ENCODE measurements at places on chromosomes 2 and 18. TPM values are rescaled to one million over a fixed set of nuclear protein-coding genes. Genes with fewer than 3 reads are reported as not detected.

Gene ACKR3
- total RNA-seq: 2.0 TPM

Gene CACNB4
- 4.8 TPM for total RNA-seq

Gene TUBA3E
- total RNA-seq: not detected

GRCh38 chr18:78165525-78165924 is 814.1 kb upstream of the SALL3 start:
- DNase-seq: no peak

All from fibroblast of the aortic adventitia (primary cell).